ENCODE measurements at places on chromosomes 11 and 22.
A peak's percentile ranks its signal among the peaks of the same experiment; 100 is the strongest.

GRCh38 chr11:10048350-10048749 lies 245.7 kb downstream of the SBF2 start:
- DNase-seq, result peak; percentile 9

DNA sequence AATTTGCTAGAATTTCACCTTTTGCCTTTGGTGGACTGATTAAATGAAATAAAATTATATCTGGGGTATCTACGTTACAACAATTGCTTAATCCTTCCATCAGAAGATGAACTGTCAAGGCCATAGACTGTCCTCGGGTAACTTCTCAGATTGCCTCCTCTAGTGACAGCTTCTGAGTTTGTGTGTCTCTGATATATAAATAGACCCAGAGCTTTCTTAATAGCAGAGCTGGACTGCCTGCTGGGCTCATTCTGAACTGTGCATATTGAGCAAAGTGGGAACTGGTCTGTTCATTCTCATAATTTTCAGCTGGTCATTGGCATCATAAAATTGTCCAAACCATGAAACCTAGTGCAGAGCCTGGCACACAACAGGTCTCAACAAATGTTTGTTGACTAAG lies 99.1 kb upstream of the GRAMD1B start:
- no peak for DNase-seq

DNA sequence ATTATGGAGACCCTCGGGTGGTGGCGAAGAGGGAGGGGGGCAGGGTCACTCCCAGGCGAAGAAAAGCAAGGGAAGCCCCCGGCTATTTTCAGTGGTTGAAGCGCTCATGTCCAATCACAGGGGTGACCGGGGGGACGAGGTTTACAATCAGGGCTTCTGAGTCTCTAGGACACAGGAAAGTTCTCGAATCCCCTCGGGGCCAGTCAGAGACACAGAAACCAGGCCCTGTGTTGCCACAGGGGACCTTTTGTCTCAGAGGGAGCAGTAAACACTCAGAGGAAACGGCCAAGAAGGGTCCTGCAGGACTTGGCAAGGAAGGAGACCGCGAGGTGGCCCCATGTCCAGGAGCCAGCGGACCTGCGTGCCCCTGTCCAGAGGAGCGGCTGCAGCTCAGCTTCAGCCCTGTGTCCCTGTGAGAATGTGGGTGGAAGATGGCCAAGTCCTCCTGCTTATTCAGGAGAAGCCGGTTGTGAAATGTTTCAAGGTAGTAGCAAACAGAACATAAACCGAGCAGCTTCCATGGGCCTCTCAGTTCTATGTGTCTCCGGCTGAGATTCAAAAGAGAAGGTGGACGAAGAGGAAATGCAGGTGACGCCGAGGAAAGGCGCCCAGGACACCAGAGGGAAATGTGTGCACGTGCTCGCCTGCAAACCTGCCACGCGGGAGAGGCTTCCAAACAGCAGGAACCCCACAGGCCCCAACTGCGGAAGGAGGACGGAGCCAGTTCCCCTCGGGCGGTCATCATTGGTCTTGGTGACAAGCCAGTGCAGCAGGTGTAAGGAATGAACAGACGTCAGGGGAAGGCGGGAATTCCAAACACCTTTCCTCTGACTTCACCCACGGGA lies 357.6 kb downstream of the BRD1 start:
- no peak for DNase-seq

DNA sequence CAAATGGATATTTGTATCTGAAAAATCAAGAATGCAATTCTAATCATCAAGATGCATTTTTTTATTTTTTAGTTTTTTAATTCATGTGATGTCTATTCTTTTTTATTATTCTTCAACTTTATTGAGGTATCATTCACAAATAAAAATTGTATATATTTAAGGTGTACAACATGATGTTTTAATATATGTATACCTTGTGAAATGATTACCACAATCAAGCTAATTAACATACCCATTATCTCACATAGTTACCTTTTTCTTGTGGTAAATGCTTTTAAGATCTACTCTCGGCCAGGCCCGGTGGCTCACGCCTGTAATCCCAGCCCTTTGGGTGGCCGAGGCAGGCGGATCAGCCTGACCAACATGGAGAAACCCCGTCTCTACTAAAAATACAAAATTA lies 3.7 kb downstream of the HBB start:
- no peak for DNase-seq

DNA sequence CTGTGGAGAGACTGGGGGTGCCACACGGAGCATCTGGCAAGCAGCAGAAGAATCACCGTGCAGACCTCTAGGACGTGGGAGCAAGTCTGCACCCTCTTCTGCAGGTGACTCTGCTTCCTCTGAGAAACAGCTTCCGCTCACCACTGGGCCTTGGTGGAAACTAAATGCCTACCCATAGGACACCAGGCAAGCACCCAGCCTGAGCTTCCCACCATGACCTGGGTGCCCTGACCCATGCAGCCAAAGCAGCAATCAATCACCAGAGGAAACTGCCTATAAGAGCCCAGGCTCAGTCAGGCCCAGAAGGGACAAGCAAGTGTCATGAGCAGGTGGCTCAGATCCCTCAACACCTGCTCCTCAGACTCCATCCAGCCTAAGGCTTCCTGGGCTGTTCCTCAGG lies 63.4 kb downstream of the IGLL5 start:
- DNase-seq, result no peak

- DNase-seq, result no peak
Measured at GRCh38 chr11:8217136-8217535, 46.5 kb downstream of the LMO1 start.

DNA sequence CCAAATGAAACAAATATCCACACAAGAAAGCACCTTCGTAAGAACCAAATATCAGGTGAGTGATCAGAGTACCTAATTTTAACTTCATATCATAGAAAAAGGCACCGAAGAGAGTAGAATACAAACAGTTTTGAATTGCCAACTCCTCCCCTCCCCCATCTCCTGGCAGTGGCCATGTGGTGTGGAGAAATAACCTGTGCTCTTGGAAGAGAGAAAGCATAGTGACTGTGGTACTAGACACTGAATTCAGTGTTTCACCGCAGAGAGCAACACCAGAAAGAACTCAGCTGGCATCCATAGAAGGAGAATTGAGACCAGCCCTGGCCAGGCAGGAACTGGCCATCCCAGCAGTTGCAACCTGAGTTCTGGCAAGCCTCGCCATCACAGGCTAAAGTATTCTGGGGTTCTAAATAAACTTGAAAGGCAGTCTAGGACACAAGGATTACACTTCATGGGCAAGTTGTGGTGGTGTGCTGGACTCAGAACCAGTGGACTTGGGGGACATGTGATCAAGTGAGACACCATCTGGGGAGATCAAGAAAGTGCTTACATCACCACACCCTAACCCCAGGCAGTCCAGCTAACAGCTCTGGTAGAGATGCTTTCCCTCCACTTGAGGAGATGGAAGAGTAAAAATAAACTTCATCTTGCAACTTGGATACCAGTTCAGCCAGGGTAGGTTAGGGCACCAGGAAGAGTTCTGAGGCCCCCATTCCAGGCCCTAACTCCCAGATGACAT lies 1003.2 kb downstream of the NTM start:
- no peak for DNase-seq

GRCh38 chr11:10455637-10456487 lies 798 bp downstream of the AMPD3 start:
- DNase-seq, result peak; percentile 73

DNA sequence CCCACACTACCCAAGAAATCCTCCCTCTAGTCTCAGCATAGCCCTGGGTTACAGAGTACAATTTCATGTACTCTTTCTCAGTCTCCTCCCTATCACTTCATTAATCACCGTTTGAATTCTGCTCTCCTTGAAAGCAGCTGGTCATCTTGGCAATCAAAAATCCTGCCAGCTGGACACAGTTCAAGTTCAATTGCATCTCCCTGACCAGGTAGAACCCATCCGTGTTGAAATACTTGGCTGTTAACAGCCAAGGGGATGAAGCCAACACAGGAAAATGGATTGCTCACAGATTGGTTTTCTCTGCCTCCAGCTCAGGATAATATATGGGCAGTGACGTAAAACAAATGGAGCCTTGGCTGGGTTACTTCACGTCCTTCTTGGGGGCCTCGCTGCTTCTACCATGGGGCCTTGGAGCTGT lies 55.1 kb upstream of the GRK3 start:
- no peak for DNase-seq

DNA sequence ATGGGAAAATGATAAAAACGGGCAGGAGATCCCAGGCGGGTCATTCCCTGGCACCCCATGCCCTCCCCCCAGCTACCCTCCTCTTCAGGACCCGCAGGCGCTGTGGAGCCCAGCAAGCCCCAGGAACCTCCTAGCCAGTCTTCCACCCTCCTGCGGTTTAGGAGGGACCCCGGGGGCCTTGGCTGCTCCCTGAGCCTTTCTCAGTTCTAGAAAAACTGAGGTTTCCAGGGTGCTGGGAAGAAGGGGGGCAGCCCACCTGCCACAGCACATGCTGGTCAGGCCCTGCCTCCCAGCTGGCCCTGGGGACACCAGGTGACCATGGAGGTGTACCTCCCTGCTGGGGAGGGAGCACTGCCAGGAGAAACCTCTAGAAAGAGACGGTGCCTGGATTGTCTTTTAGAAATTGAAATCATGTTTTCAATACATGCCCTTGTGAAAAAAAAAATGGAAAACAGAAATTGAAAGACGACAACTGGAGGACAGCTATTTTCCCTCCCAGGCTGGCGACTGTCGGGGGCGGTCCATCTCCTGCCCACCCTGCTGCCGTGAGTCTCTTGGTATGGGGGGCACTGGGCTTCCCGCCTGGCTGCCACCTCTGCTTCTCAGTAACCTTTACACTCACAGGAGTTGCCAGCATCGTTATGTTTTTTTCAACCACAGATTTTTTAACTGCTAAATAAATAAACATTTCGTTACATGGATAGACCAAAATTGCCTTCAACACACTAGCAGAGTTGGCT lies 398.5 kb downstream of the TBC1D22A start:
- DNase-seq, result no peak

DNA sequence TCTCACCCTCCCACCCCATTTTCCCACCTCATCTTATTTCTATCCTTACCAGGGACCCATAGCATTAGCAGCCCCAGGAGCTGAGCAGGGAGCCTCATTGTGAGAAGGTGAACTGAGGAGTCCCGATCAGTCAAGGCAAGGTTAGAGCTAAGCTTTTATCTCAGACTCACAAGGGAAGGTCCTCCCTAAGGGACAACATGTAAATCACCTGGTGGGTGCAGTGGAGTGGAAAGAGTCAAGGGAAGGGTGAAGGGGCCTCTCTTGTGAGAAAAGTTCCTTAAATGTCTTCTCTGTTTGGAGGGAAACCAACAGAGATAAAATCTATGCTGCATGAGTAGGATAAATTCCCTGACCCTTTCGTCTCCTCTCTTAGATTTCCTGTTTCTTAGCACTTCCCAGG lies 85.9 kb downstream of the GAB4 start:
- no peak for DNase-seq

GRCh38 chr11:111694851-111695250 lies 71.3 kb downstream of the PPP2R1B start:
- no peak for DNase-seq

GRCh38 chr11:8775332-8775731 lies 92.7 kb downstream of the RPL27A start:
- no peak for DNase-seq

DNA sequence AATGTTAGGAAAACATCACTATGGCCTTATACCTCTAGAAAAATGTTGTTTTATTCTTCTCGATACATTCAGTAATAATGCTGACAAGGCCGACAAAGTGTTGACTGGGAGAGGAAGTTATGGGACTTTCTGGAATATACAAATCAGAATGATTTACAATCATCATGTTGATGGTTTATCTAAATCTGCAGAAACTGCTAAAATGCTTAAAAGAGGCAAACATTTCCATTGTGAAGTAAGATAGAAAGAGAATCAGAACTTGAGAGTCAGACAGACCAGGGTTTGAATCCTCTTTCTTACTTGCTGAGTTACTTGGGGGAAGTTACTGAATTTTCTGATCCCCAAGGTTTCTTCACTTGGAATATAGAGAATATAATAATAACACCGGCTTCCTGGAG lies 89.4 kb downstream of the CD44 start:
- no peak for DNase-seq

DNA sequence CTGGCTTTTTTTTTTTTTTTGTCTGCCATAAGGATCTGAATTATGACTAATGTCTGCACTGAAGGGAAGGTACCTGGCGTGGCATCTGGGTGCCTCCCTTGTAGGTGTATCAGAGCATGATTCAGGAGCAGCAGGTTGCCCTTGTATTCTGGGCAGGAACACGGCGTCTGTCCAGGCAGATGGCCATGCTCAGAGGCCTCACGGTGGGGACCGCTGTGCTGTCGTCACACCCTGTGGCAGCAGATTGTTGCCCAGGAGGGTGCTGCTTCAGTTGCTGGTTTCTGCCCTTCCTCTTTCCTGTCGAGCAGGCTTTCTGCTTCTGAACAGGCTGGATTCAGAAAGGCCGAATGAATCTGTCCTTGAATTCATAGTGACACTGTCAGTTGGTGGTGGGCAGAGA lies 11.0 kb downstream of the ZNRF3 start:
- no peak for DNase-seq

- no peak for DNase-seq
Measured at GRCh38 chr11:18669711-18670110, 28.9 kb upstream of the TMEM86A start.

DNA sequence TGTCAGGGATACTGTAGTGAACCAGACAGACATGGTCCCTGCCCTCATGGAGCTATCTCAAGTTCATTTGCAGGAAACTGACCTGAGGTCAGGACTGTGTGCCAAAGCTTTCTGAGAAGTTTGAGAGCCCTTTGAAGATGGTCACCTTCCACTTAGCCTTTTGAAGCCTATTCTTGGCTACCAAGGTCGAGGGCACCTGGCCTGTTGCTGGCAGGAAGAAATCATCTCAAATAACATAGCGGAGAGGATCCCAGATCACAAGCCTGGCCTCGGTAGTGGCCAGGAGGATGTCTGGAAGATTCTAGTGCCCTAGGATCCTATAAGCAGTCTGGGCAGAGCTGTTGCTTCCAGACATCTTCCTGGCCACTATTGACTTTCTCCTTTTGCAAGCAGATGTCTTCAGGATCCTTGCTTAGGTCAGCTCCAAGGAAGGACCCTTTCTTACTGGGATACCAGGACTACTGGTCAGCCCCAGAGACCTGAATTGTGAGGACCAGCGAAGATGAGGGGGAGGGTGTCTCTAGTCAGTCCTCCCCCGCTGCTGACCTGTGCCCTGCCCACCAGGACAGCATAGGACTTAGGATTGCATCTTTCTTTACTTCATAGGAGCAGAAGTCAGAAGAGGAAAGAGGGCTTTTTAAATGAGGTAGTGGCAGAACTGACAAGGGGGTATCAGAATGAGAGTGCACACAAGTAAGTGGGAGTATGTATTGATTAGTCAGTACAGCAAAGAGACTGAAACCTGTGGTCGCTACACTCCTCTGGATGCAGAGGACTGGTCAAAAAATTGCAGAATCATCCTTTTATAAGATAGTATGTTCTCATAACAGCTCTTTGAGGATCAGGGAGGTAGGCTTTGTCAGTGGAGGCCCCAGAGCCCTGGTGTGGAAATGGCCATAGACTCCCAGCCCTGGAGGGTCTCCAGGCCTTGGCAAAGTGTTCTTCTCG lies 94.8 kb downstream of the TEAD1 start:
- no peak for DNase-seq

- no peak for DNase-seq
Measured at GRCh38 chr11:106461839-106462545, 384.5 kb downstream of the AASDHPPT start.
